Posterior vena cava (tissue), 2 donors: ENCODE measurements at places on chromosomes 6 and 20. TPM values are rescaled to one million over a fixed set of nuclear protein-coding genes. Genes with fewer than 3 reads are reported as not detected.

DNA sequence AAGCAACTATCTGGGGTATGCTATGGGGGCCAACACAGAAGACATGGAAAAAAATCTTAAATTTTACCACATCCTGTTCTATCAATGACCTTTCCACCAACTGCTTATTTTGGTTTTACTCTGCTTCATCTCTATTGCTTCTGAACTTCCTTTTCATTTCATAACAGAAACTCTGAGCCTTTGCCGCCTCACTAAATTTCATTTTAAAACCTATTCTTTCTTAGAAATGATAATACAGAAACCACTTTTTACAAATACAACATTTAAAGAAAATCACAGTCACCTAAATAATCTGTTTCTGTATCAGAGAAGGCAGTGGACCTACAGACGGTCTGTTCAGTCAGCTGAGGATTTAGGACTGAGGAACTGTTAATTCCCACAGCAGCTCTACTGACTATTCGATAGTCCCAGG, 117.5 kb downstream of the KCNQ5 start:
- DNase-seq = no peak

The RFX6 gene
- total RNA-seq = not detected

GRCh38 chr6:43292763-43293318, 5.2 kb upstream of the SLC22A7 start:
- peak; percentile 54 for DNase-seq

- DNase-seq = no peak
Observed at GRCh38 chr20:13231031-13231752, 10.1 kb downstream of the ISM1 start.

DNA sequence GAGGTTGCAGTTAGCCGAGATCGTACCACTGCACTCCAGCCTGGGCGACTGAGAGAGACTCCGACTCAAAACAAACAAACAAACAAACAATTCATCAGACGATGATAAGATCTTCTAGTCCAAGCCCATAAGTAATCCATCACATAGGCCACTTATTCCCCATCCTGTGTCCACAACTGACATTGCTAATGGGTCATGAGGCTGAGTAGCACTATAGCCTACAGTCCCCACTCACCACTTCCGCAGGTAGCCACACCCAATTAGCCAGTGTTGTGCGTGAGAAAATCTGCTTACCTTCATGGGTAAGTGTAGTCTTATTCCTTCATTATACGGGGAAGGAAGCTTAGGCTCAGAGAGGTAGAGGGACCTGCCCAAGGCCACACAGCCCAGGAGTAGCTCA, 13.1 kb downstream of the JPH2 start:
- DNase-seq = no peak

DNA sequence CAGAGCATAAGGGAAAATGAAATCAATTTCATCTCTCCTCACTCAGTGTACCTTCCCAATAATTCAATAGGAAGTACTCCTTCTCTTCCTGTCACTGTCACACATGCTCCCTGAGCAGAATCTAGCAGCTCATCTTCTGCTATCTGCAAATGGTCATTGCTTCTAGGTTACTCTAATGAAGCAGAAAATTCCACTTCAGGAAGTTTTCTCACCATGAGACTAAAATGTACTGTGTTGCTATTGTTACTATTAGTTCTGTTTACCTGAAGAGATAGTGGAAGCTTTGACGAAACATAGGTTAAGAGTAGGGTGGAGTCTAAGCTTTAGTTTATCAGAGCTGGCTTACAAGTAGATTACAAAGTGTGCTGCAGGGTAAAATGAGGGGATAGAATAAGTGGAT, 52.8 kb downstream of the RFX6 start:
- no peak for DNase-seq

The DEFB132 gene
- not detected for total RNA-seq

The CLPSL2 gene
- not detected for total RNA-seq

DNA sequence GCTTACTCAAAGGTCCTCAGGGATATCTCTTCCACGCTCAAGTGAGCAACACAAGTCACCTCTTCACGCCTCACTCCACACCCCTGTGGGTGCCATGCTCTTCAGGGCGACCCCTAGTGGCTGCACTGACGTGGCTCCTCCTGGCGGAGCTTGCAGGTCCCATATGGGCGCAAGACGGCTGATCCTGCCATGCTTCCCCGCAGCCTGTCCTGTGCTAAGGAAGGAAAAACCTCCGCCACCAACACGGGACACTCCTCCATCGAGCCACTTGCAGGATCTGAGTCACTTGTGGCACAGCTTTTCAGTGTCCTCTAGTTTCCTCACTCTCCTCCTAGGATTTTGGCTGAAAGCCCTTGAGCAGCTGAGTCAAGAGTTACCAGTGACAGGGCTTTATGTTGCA, 90.7 kb downstream of the KHDC1L start:
- DNase-seq = peak; percentile 62

The MRAP2 gene
- total RNA-seq = 2.3 TPM

The SLC32A1 gene
- not detected for total RNA-seq

DNA sequence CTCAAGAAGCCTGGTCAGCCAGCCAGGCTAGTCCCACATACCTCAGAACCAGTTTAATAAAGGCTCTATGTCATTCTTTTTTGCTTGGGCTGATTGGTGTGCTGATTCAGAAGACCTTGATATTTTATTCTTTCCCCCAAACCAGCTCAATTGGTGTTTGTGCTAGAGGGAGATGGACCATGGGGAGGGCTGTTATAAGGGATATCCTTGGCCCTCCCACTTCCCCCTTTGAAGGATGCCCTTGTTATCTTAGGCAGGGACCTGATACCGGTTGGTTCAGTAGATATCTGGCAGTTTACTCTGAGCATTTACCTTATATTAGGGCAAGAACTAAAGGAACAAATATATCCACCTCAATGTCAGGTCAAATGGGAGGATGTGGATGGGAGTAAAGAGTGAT, 207.4 kb downstream of the LRFN2 start:
- no peak for DNase-seq

DNA sequence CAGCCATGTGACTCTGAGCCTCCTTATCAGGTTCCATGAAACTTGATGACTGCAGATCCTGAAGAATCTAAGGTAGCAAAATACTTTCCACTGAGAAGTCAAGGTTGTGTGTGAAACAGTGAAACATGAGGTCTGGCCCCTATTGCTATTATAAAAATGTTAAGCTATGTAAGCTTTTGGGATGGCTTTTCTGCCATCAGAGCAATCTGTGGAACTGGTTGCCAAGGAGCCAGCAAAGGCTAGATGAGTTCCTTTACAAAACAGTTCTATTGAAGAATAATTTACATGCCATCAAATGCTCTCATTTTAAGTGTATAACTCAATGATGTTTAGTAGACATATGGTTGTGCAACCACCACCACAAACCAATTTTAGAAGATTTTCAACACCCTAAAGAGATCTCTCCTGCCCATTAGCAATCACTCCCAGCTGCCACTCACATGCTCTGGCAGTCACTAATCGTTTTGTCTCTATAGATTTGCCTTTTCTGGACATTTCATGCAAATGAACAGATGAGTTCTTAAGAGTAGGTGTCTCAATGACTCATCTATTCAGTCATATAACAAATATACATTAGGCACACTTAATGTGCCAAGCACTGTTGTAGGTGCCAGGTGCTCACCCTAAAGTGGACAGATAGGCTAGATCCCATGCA, 19.9 kb upstream of the MEP1A start:
- DNase-seq = no peak

DNA sequence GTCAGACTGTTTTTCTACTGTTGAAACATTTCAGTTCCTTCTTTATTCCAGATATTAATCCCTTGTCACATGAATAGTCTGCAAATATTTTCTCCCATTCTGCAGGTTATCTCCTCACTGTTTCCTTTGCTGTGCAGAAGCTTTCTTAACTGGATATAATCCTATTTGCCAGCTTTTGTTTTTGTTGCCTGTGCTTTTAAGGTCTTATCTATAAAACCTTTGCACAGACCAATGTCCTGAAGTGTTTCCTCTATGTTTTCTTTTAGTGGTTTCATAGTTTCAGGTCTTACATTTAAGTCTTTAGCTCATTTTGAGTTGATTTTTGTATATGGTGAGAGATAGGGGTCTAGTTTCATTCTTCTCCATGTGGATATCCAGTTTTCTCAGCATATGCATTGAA, 19.2 kb downstream of the NCOA6 start:
- no peak for DNase-seq

The OLIG3 gene
- not detected for total RNA-seq

- DNase-seq = no peak
Observed at GRCh38 chr6:53382421-53382820, 33.7 kb upstream of the ELOVL5 start.

The IL17F gene
- not detected for total RNA-seq

- DNase-seq = no peak
Observed at GRCh38 chr20:11891776-11892545, 25.7 kb upstream of the BTBD3 start.

- DNase-seq = no peak
Observed at GRCh38 chr6:8237668-8238067, 135.3 kb upstream of the EEF1E1 start.

DNA sequence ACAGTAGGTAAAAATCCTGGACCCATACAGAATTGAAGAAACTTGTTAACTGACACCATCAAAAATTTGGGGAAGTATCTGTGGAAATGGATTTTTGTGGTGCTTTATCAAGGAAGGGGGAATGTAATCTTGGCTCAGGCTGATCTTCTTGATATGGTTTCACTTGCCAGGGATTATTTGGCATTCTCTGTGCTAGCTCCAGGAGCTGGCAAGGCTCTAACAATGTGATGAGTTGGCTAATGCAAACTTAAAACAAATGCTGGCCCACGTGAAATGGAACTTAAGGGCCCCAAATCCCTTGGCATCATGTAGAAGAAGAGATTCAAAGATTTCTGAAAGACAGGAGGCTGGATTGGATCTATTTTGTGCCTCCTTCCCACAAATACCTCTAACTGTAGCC, 13.1 kb downstream of the KCNS1 start:
- DNase-seq = no peak

- DNase-seq = no peak
Observed at GRCh38 chr6:169082093-169082492, 171.6 kb downstream of the THBS2 start.

GRCh38 chr6:73580247-73581149, 59.7 kb upstream of the EEF1A1 start:
- peak; percentile 95 for DNase-seq

GRCh38 chr6:50007819-50008218, 14.0 kb downstream of the DEFB110 start:
- no peak for DNase-seq

The HLA-DOA gene
- total RNA-seq = 3.5 TPM

DNA sequence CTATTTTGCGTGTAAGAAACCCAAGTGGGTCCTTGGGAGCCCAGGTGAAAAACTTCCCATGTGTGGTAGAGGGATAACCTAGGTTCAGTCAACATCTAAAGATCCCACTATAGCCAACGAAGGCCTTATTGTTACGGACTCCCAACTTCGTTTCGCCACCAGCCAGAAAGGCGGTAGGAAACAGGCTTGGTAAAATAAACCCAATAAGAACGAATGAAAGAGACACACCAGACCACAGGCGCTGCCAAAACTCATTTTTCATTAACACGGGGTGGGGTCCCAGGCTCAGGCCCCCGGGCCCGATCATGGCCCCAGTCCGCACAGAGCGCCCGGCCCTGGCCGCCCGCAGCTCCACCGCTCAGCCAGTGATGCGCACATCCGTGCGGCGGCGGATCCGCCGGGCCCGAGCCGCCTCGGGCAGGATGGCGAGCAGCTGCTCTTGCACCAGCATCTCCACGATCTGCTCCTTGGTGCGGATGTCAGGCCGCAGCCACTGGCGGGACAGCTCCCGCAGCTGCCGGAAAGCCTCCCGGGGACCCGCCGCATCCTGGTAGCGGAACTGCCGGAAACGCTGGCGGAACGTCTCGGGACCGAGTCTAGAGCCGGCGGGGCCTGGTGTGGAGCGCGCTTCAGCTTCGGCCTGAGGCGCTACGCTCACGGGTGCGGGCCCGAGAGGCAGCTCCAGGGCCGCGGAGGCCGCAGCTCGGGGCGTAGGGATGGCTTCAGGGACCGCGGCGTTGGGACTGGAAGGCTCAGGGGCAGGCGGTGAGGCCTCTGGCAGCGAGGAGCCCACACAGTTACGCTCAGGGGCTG, 709 bp downstream of the SCAND1 start:
- DNase-seq = peak; percentile 88

The STX11 gene
- total RNA-seq = 10.5 TPM
